Ovary (tissue), 10 donors: ENCODE measurements at places on chromosomes 2 and 18. TPM values are rescaled to one million over a fixed set of nuclear protein-coding genes. Genes with fewer than 3 reads are reported as not detected.

DNA sequence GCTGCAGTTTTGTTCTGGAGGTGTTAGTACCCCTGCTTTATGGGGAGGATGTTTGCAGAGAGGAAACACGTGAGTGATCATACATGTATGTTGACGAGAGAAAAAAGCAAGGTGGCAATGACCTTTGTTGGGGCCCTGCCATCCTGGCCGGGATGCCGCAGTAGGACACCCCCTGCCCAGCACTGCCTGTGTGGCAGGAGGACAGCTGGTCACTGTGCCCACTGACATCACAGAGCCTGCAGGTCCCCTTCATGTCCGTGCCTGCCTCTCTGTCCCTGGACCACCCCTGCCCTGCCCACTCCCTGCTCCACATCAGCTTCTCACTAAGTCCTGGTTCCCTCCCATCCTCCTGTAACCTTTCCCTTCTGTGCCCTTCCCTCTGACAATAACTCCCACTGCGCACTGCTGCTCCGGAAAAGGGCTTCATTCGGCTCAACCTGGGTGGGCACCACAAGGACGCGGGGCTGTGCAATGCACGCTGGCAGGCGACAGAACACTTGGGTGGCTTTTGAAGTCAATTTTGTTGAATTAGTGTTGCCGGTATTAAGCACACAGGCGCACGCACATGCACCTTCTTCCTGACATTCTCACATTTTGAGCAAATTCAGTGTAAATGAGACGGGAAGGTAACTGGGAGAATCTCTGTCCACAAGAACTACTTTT lies 51.5 kb upstream of the TWIST2 start:
- H3K4me3 ChIP-seq, result no peak overlapping the region
- no peaks in the 10 kb centered on the region for H3K4me1 ChIP-seq
- H3K36me3 ChIP-seq, result no peaks in the 10 kb centered on the region
- H3K27me3 ChIP-seq, result no peaks in the 10 kb centered on the region

The TCF23 gene
- total RNA-seq, result 8.4 TPM

The UGT1A7 gene
- total RNA-seq, result not detected

- H3K27ac ChIP-seq, result peak overlapping the region; percentile 76
- no peak overlapping the region for H3K4me3 ChIP-seq
- peaks cover 32% of the 10 kb centered on the region for H3K4me1 ChIP-seq
- H3K27me3 ChIP-seq, result no peaks in the 10 kb centered on the region
- no peaks in the 10 kb centered on the region for H3K36me3 ChIP-seq
Measured at GRCh38 chr2:240237609-240238174, 97.2 kb upstream of the OTOS start.

GRCh38 chr2:126315828-126316227 lies 340.1 kb upstream of the GYPC start:
- H3K27ac ChIP-seq, result no peak overlapping the region
- H3K27me3 ChIP-seq, result no peaks in the 10 kb centered on the region
- no peak for DNase-seq
- no peak overlapping the region for H3K4me3 ChIP-seq
- no peaks in the 10 kb centered on the region for H3K4me1 ChIP-seq

DNA sequence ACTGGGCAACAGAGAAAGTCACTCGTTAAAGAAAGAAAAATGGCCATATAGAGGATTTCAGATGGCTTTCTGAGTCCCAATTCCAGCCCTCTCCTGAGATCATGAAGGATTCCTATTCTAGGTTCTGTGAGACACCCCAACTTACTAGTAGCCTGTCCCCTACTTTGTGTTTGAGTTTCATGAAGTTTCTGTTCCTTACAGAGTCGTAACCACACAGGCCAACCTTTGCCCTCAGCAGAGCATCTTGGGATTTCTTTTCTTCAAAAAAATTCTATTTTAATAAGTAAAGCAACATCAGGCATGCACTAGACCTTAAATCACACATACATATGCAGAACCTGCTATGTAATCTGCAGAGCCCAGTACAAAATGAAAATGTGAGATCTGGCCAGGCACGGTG lies 30.4 kb downstream of the TMEM247 start:
- H3K4me3 ChIP-seq, result no peak overlapping the region
- no peak for DNase-seq
- H3K4me1 ChIP-seq, result no peaks in the 10 kb centered on the region
- no peaks in the 10 kb centered on the region for H3K27me3 ChIP-seq
- no peak overlapping the region for H3K27ac ChIP-seq
- no peaks in the 10 kb centered on the region for H3K36me3 ChIP-seq
